ENCODE measurements at places on chromosomes 12 and 14. TPM values are rescaled to one million over a fixed set of nuclear protein-coding genes. Genes with fewer than 3 reads are reported as not detected.

Gene SCN8A
- 9.7 TPM for total RNA-seq

Gene MYF5
- total RNA-seq, result not detected

Gene AICDA
- not detected for total RNA-seq

Gene PLEKHH1
- total RNA-seq, result 52.6 TPM

Gene C12orf54
- total RNA-seq, result not detected

Gene RPL10L
- not detected for total RNA-seq

Gene POTEM
- not detected for total RNA-seq

Gene CD27
- total RNA-seq, result not detected

Gene PRR4
- total RNA-seq, result 7.9 TPM

Gene E2F7
- 18.0 TPM for total RNA-seq

Gene STON2
- 43.9 TPM for total RNA-seq

Gene SP1
- total RNA-seq, result 99.5 TPM

Gene CPSF2
- 103 TPM for total RNA-seq

Gene TMEM63C
- total RNA-seq, result 1.6 TPM

- no peaks in the 10 kb centered on the region for H3K36me3 ChIP-seq
- no peak for DNase-seq
- no peaks in the 10 kb centered on the region for H3K27me3 ChIP-seq
- H3K4me3 ChIP-seq, result no peak overlapping the region
- no peak overlapping the region for H3K27ac ChIP-seq
Observed at GRCh38 chr14:68668531-68668930, 124.3 kb downstream of the ZFP36L1 start.

GRCh38 chr12:4269279-4269991 lies 4.1 kb upstream of the CCND2 start:
- peak; percentile 98 for DNase-seq
- peaks cover 4% of the 10 kb centered on the region for H3K4me1 ChIP-seq
- no peak overlapping the region for H3K27ac ChIP-seq
- no peaks in the 10 kb centered on the region for H3K36me3 ChIP-seq
- peak overlapping the region; percentile 73 for H3K4me3 ChIP-seq
- peaks cover 81% of the 10 kb centered on the region for H3K27me3 ChIP-seq

GRCh38 chr14:94051115-94051514 lies 25.0 kb downstream of the OTUB2 start:
- peaks cover 87% of the 10 kb centered on the region for H3K36me3 ChIP-seq
- no peaks in the 10 kb centered on the region for H3K27me3 ChIP-seq
- DNase-seq, result peak; percentile 78
- no peak overlapping the region for H3K27ac ChIP-seq
- no peak overlapping the region for H3K4me3 ChIP-seq
- no peaks in the 10 kb centered on the region for H3K4me1 ChIP-seq

DNA sequence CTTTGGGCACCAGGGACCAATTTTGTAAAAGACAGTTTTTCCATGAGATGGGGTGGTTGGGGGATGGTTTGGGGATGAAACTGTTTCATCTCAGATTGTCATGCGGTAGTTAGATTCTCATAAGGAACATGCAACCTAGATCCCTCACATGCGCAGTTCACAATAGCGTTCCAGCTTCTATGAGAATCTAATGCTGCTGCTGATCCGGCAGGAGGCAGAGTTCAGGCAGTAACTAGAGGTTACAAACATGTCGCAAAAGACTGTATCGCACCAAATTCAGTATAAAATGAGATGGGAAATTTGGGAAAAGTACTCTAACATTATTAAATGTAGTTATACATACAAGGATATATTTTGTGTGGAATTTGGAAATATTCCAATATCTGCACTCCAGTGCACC lies 213.2 kb upstream of the LRFN5 start:
- DNase-seq, result no peak
- no peak overlapping the region for H3K27ac ChIP-seq
- no peaks in the 10 kb centered on the region for H3K36me3 ChIP-seq
- H3K4me3 ChIP-seq, result no peak overlapping the region
- H3K27me3 ChIP-seq, result no peaks in the 10 kb centered on the region
- peaks cover 6% of the 10 kb centered on the region for H3K4me1 ChIP-seq

GRCh38 chr12:21614506-21614905 lies 9.9 kb upstream of the GYS2 start:
- no peak overlapping the region for H3K4me3 ChIP-seq
- no peaks in the 10 kb centered on the region for H3K36me3 ChIP-seq
- peaks cover 3% of the 10 kb centered on the region for H3K27me3 ChIP-seq
- no peak overlapping the region for H3K27ac ChIP-seq
- no peak for DNase-seq

GRCh38 chr12:46908236-46908935 lies 82.6 kb upstream of the SLC38A4 start:
- H3K4me1 ChIP-seq, result no peaks in the 10 kb centered on the region
- DNase-seq, result no peak
- H3K36me3 ChIP-seq, result no peaks in the 10 kb centered on the region
- no peak overlapping the region for H3K27ac ChIP-seq
- peaks cover 14% of the 10 kb centered on the region for H3K27me3 ChIP-seq

DNA sequence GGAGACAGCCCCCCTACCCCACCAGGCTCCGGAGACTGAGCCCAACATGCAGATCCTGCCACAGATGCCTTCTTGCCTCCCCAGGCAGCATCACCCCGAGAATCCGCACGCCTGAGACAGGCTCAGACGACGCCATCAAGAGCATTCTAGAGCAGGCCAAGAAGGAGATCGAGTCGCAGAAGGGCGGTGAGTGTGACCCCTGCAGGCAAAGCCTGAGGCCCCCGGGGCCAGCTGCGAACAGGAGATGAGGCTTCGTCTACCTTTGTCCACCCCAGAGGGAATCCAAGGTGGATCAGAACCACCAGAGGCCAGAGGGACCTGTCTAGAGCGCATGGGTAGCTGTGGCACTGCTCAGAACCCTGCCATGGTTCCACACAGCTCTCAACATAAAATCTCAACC lies 56.9 kb downstream of the PHETA1 start:
- no peaks in the 10 kb centered on the region for H3K4me1 ChIP-seq
- H3K27ac ChIP-seq, result no peak overlapping the region
- no peak overlapping the region for H3K4me3 ChIP-seq

DNA sequence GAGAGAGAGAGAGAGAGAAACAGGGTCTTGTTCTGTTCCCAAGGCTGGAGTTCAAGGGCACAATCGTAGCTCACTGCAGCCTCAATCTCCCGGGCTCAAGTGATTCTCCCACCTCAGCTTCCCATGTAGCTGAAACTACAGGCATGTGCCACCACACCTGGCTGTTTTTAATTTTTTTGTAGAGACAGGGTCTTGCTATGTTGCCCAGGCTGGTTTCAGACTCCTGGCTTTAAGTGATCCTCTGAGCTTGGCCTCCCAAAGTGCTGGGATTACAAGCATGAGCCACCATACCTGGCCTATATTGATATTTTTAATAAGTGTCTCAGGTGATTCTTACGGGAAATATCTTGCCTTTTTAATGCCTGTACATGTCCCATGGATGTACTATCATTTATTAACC lies 50.9 kb upstream of the STON2 start:
- DNase-seq, result no peak
- no peaks in the 10 kb centered on the region for H3K4me1 ChIP-seq
- no peak overlapping the region for H3K27ac ChIP-seq
- H3K4me3 ChIP-seq, result no peak overlapping the region

DNA sequence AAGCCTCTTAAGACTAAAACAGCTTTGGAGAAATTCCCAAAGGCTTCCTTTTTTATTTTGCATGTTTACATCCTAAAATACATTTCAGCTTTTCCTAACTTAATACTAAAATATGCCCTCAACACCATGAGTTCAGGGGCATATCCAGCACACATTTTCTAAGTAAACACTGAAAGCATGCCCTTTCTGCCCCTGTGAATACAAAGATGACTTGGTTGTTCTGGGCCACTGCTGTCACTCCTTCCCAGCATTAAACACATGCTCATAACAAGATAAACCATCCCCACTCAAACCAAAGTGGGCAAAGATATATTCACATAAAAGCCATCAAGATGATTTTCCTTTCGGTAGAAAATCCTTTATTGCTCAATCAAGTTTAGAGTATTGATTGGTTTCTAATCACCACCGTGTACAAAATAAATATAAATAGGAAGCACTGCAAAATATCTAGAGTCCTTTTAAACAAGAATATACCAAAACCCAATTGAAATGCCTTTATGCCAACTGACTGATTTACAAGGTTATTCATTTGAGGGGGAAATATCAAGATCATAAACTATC lies 1.9 kb downstream of the CCNB1IP1 start:
- no peaks in the 10 kb centered on the region for H3K27me3 ChIP-seq
- H3K4me3 ChIP-seq, result peak overlapping the region; percentile 86
- no peak for DNase-seq
- peaks cover 32% of the 10 kb centered on the region for H3K36me3 ChIP-seq
- H3K27ac ChIP-seq, result no peak overlapping the region

DNA sequence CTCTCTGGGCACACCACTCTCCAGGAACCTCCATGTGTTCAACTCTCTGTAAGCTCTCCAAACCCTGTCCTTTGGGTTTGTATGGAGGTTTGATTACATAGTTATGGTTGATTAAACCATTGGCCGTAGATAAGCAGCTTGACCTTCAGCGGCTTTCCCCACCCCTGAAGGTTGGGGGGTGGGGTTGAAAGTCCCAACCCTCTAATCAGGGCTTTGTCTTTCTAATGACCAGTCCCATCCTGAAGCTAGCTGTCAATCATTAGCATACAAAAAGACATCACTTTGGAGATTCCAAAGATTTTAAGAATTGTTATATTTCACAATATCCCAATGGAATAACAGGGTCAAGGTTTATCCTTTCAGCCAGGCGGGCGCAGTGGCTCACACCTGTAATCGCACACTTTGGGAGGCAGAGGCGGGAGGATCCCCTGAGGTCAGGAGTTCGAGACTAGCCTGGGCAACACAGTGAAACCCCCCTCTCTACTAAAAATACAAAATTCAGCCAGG lies 8.4 kb downstream of the FAM186A start:
- H3K4me1 ChIP-seq, result no peaks in the 10 kb centered on the region
- H3K4me3 ChIP-seq, result no peak overlapping the region
- no peak overlapping the region for H3K27ac ChIP-seq
- peak; percentile 72 for DNase-seq
- H3K36me3 ChIP-seq, result no peaks in the 10 kb centered on the region
- H3K27me3 ChIP-seq, result no peaks in the 10 kb centered on the region

DNA sequence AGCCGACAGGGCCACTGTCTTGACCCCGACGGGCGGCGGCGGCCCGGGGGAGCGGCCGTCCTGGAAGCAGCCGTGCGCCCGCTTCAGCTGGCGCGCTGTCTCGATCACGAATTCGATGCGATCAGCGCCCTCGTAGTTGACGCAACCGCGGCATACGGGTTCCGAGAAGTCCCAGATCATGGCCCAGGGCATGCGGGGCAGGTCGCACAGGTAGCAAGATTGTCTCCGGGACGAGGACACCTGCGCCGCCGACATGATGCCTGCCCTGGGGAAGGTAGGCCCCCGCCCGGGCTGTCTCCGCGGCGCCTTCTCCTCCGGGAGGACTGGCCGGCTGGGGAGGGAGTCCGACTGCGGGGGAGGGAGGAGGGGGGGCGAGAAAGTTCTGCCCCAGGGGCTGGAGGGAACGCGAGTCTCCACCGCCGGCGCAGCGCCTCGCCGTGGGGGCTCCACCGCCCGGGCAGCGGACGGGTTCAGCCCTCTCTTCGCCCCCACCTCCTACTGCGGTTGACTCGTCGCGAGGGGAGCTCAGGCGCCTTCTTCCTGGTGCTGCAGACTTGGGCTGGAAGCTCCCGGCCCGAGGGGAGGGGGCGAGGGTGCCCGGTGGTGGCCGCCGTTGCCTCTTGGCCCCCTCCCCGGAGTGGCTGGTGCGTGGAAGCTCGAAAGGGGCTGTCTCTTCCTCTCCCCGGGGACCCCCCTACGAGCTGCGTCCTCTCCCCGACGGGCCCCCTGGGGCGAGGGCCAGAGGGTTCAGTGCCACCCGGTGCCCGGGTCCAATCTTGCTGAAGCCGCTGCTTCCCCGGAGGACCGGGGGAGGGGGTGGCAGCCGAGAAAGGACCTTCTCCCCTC lies 747 bp downstream of the IRF2BPL start:
- no peaks in the 10 kb centered on the region for H3K36me3 ChIP-seq
- H3K27ac ChIP-seq, result peak overlapping the region; percentile 92
- peak; percentile 79 for DNase-seq
- H3K27me3 ChIP-seq, result peaks cover 8% of the 10 kb centered on the region

GRCh38 chr12:132544080-132544397 lies 54.1 kb downstream of the FBRSL1 start:
- no peaks in the 10 kb centered on the region for H3K4me1 ChIP-seq
- H3K4me3 ChIP-seq, result no peak overlapping the region
- no peak overlapping the region for H3K27ac ChIP-seq
- H3K27me3 ChIP-seq, result peaks cover 56% of the 10 kb centered on the region
- H3K36me3 ChIP-seq, result no peaks in the 10 kb centered on the region

DNA sequence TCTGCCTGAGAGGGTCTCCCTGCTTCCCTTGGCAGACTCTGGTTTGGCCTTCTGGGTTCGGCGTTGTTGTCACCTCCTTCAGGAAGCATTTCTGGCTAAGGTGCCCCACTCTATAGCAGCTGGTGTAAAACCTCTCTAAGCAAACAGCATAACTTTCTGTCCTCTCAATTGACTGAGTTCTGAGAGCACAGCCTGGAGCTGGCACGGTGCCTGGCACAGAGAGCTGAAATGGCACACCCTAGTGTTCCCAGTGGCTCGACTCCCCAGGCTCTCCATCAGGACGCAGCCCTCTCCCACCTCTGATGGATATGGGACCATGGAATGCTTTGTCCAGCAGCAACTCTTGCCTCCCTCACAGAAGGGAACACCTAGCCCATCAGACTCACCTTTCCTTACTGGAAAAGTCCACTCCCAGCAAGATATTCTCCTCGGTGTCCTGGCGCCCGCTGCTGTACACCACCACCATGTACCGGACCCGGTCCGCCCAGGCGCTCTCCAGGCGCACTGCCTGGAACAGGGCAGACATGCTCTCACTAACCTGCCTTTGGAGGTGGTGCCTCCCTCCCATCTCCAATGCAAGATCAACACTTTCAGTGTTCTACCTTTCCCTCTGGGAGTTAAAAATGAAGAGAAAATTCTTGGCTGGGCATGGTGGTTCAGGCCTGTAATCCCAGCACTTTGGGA lies 40.6 kb downstream of the SSH1 start:
- no peak overlapping the region for H3K27ac ChIP-seq
- no peak overlapping the region for H3K4me3 ChIP-seq
- H3K36me3 ChIP-seq, result peaks cover 65% of the 10 kb centered on the region

- no peak overlapping the region for H3K27ac ChIP-seq
- no peak for DNase-seq
- H3K36me3 ChIP-seq, result no peaks in the 10 kb centered on the region
- no peaks in the 10 kb centered on the region for H3K27me3 ChIP-seq
- H3K4me3 ChIP-seq, result no peak overlapping the region
Observed at GRCh38 chr12:14619741-14620501, 52.2 kb upstream of the PLBD1 start.

DNA sequence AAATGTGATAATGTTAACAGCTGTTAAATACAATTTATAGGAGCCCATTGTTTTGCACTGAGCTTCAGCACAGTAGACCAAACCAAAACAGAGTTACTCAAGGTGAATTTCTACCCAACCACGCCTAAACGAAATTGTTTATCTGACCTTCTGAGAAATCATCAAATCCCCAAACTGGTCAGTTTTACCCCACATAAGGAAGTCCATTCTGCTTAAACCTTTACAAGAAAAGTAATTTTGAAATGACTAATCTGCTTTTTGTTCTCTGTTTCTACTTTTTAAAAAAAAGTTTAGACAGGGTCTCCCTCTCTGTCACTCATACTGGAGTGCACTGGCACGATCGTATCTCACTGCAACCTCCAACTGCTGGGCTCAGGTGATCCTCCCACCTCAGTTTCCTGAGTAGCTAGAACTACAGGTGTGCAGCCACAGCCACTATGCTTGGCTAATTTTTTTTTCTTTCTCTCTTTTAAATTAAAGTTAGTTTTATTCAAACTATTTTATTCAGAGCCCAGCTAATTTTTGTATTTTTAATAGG lies 1.4 kb upstream of the RNF10 start:
- peaks cover 15% of the 10 kb centered on the region for H3K4me1 ChIP-seq
- no peaks in the 10 kb centered on the region for H3K27me3 ChIP-seq
- no peak for DNase-seq
- H3K4me3 ChIP-seq, result no peak overlapping the region
- no peak overlapping the region for H3K27ac ChIP-seq
